ENCODE measurements at places on chromosomes 3 and 15.

DNA sequence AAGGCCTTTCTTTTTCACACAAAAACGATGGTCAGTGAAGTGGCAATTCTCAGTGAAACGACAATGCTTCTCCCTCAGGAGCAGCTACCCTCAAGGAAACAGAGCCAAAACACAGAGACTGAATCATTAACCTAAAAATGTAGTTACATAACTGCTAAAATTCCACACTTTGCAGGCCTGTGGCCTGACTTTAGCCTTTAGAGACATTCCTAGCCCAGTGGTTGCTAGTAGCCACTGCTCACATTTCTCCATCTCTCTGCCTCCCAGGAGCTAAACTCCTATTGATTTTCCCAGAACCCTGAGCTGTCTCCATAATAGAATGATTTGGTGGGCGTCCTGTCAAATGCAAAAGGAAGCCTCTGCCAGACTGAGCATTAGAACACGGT lies 630.1 kb upstream of the KCNMB2 start:
- no peak for DNase-seq

GRCh38 chr3:113531826-113532697 lies at the start of gene SIDT1:
SIDT1 (plus strand) TSS chr3:113532555; CDS start chr3:113533022, 467 bp downstream.
- DNase-seq = peak; percentile 44

GRCh38 chr3:17494117-17494809 lies 248.2 kb downstream of the TBC1D5 start:
- DNase-seq = no peak

GRCh38 chr15:92521624-92522008 lies 127.9 kb downstream of the ST8SIA2 start:
- DNase-seq = no peak

- no peak for DNase-seq
Measured at GRCh38 chr15:25730918-25731317, 132.2 kb downstream of the ATP10A start.

DNA sequence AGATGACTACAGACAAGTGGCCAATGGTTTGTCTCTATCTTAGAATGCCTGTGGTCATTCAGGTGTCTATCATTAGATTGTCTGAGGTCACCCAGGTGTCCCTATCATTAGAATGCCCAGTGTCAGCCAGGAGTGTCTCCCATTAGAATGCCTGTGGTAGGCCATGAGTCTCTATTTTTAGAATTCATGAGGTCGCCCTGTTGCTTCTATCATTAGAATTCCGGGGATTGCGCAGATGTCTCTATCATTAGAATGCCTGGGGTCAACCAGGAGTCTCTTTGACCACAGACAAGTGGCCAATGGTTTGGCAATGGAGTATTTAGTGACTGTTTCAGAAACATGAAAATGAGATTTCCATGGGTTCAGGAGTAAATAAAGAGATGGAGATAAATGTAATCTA lies 7.6 kb downstream of the RTP2 start:
- no peak for DNase-seq

DNA sequence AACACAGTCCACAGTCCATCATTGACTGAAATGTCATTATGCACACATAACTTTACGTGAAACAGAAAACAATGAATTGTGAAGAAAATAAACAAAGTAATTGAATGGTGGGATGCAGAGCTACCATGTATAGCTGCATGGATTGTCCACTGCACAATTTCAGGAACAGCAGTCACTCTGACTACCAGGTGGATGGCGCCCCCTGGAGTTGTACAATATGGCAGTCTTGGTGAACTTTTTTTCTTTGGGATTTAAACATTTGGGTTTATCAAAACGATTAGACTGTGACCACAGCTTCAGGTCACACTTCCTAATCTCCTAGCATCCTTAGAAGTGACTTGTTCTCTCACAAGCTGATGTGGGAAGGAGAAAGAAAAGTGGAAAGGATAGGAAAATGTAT lies 48.9 kb upstream of the TCF12 start:
- DNase-seq = peak; percentile 32

GRCh38 chr3:50633230-50633790 lies 16.4 kb downstream of the MAPKAPK3 start:
- no peak for DNase-seq

DNA sequence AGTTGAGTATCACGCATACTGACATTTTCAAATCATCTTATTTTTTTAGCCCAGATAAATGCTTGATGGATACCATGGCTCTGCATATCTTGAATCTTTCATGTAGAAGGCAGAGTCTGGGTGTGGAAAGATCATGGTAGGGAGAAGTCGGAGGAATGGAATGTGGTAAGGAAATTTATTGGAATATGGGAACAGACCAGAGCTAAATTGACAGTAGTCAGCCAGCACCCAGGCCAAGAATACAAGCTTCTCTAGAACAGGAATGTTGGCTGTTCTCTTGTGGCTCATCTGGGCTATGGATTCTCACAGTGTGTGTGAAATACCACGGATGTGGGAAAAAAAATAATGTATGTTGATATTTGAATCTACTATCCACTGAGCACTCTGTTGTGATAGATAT lies 305.7 kb upstream of the COL8A1 start:
- DNase-seq = no peak

- no peak for DNase-seq
Measured at GRCh38 chr3:128851601-128852000, 27.8 kb upstream of the ACAD9 start.

GRCh38 chr15:52005748-52006701 lies 13.0 kb upstream of the MAPK6 start:
- no peak for DNase-seq
